ENCODE measurements at places on chromosomes 13 and 19.

DNA sequence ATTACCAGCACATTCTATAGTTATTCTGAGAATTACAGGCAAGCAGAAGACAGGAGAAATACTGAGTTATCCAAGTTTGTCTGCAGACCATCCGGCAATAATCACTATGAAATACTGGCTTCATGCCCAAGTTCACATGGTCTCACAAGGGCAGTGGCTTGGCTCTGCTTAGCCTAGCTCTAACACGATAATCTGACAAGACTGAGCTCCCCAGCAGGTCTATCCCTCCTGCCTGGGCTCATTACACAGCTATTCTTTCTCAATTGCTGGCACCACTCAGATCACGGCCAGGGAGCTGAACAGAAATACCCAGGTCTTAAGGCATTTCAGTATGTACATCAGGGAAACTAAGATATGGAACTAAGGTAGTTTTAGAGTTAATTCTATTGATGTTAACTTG lies 361.6 kb upstream of the PCDH20 start:
- peak; percentile 3 for DNase-seq

- DNase-seq = no peak
Measured at GRCh38 chr13:61831026-61831425, 415.4 kb upstream of the PCDH20 start.

- DNase-seq = no peak
Measured at GRCh38 chr13:76516013-76516412, 370.2 kb downstream of the KCTD12 start.

GRCh38 chr13:45817833-45818232 lies 33.7 kb downstream of the SIAH3 start:
- no peak for DNase-seq

DNA sequence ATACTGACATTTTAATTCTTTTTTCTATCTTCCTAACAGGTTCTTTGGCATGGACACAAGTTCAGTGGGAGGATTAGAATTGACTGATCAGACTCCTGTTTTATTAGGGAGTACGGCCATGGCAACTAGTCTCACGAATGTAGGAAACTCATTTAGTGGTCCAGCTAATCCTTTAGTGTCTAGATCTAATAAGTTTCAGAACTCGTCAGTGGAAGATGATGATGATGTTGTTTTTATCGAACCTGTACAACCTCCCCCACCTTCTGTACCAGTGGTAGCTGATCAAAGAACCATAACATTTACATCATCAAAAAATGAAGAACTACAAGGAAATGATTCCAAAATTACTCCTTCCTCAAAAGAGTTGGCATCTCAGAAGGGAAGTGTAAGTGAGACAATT lies 34.5 kb downstream of the ZMYM2 start:
- DNase-seq = no peak

GRCh38 chr13:89726690-89727435 lies 1620.6 kb upstream of the MIR17HG start:
- DNase-seq = no peak

- peak; percentile 86 for DNase-seq
Measured at GRCh38 chr13:111893071-111893606, 173.8 kb upstream of the SOX1 start.

GRCh38 chr19:38675611-38676010 lies 28.2 kb downstream of the ACTN4 start:
- DNase-seq = no peak

GRCh38 chr19:49498475-49498874 lies 2.2 kb downstream of the RPS11 start:
- no peak for DNase-seq

DNA sequence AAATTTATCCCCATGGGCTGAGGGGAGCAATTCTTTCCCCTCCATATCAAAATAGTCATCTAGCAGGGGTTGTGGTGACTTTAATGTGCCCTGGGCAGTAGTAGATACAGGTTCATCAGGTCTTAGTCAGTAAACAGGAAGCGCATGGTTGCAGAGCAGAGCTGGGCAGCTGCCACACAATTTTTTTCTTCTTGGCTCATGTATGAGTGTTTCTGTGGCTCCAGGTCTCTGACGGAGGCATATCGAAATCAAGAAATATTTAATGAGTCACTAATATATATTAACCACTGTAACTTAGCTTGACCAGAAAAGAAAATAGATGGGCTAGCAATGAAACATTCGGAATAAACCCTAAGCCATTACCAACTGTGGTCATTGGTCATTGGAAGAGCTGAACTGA lies 68.4 kb upstream of the UBL3 start:
- DNase-seq = no peak

- no peak for DNase-seq
Measured at GRCh38 chr13:33571618-33572017, 246.3 kb upstream of the RFC3 start.

GRCh38 chr13:99733346-99733745 lies 232.1 kb downstream of the TM9SF2 start:
- no peak for DNase-seq

DNA sequence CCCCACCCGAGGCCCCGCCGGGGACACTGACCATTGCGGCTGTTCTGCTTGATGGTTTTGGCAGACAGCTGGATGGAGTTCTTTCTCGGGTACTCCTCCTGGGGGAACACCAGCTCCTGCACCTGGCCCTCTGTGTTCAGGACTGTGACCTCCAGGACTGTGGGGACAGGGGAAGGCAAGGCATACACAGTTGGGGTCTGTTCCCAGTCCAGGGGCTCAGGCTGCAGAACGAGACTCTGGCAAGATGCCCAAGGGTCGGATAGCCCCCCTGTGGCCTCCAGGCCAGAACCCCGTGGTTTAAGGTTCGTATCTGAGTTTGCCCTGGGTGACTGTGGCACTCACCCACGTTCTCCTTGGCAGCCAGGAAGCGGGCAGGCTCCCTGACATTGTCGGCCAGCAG lies 22.7 kb upstream of the ASF1B start:
- DNase-seq = no peak

DNA sequence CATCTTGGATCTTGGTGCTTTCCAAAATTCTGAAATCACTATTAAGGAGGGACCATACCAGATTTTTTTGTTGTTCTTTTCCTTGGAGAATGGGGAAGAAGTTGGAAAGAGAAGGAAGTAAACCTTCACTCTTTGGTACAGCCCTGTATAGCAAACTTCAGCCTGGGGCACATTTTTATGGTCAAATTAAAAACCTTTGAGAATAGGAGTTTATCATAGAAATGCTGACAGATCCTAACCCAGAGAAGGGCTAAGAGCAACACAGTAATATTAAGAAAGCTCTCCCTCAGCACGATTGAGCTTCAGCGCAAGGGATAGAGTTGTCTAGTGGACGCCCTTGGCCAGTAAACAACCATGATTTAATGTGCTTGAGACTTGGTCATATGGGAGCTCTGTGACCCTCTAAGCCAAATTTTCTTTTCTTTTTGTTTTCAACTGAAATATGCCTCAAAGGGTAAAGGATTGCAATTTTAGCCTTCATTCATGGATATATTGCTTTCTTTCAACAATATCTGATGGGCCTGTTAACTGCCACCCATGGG lies 294.3 kb upstream of the MAB21L1 start:
- DNase-seq = no peak

DNA sequence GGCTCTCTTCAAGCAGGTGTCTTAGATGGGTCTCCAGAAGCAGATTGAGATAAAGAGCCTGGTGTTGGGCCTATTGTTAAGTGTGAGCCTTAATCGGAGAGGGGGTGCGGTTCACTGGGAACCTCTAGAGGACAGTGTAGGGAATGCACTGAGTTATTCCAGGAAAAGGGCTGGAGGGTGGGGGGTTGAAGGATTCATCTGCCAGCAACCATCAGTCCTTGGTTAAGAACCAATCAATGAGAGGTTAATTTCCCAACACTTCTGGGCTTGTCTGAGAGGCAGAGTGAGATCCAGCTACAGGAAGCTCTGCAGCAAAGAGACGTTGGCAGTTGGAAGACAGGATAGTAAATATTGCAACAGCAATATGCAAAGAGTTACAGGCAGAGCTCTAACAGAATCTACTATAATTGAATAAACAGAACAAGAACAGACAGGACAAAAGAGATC lies 28.7 kb downstream of the CYP4F2 start:
- DNase-seq = peak; percentile 25

Data from brain (organoid and tissue), 16 donors.